ENCODE measurements at places on chromosomes 4 and X.

DNA sequence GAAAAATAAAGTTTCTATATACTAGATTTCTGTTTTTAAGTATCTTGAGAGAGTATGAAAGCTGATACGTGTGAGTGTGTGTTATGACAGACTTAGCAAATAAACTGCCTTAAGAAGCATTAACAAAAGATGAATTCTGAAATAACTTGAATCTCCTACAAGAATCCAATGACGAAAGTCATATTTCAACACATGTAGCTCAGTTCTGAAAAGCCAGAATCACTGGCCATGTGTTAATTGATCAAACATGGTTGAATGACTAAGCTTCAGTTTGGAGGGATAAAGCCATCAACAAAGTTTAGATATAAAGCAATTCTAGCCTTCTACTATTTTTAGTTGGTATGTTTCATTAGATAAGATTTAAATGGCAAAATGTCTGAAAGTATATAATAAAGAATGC is 88.5 kb upstream of the ETNPPL start:
- DNase-seq, result no peak

DNA sequence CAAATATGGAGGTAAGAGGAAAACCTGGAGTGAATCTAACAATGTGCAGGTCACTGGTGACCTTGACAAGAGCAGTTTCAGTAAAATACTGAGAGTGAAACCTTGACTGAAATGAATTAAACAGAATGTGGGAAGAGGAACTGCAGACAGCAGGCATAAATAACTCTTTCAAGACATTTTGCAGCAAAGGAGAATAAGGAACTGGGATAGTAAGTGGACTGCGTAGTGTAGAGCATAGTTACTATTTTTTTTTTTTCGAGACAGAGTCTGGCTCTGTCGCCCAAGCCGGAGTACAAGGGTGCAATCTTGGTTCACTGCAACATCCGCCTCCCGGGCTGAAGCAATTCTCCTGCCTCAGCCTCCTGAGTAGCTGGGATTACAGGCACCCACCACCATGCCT is 24.0 kb downstream of the RBMX start:
- no peak for DNase-seq

DNA sequence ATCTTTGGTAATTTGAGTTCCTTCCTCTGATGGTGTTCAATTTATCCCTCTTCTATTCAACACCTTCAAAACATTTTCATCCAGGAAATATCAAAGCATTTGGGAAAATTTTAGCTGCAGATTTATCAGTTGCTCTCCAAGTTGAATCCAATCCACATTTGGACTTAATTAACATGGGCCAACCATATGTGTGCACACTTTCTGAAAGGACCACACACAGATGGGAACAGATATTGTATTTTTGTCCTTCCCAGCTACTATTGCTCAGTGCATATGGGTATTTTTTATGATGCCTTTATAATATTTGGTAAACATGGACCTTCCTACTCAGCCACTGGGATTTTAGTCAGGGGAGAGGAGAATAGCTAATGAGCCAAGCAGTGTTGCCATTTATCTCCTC is 65.2 kb downstream of the GLRA2 start:
- DNase-seq, result no peak

GRCh38 chr4:128862608-128863311 is 53.3 kb downstream of the JADE1 start:
- DNase-seq, result no peak

GRCh38 chr4:114287079-114287696 is 307.7 kb upstream of the ARSJ start:
- DNase-seq, result no peak

- peak; percentile 12 for DNase-seq
These were observed 88.6 kb downstream of the CHRNA9 start for GRCh38 chr4:40423735-40424134.

DNA sequence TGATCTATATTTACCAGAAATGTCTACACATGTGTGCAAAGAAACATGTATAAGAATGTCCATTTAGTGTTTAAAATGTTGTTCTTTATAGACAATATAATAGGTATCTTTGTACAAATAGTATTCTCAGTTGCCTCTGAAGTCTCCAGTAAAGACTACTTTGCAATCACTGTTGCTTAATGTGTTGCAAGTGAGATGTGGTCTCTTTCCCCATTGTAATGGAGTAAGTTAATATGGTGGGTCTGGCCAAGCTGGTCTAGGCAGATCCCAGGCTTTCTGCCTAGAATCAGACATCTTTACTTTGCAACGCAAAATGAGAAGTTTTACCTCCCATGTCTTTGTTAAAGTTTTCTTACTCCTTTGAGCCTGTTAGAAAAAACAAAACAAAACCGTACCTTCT is 144.8 kb downstream of the GABRA3 start:
- no peak for DNase-seq

DNA sequence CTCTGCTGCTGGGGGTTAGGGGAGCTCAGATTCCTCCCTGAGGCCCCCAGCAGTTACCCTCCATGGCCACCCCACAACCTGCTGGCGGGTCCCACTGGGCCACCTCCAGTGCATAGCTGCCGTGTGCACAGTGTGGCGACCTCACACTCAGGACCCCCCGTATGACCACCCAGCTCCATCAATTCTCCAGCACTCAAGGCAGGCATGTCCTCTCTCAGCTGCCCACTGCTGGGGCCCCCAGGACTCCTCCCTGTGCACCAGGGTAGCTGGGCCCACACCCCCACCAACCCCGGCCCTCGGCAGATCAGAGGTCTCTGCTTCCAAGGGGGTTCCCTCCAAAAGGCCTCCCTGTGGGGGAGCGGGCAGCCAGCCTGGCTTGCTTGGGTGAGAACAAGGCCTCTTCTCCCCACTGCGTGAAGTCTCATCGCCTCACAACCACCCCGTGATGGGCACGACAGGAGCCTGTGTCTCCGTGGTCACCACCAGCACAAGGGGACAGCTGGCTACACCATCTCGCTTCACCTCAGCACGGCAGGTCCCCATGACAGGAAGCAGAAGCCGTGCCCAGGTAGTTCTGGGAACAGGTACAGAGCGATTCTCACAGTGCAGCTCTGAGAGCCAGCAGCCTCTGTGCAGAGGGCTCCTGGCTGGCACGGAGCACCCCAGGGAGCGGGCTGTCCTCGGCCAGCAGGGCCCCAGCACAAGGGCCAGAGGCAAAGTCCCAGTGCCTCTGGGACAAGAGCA is 4.6 kb upstream of the HAUS3 start:
- DNase-seq, result no peak

DNA sequence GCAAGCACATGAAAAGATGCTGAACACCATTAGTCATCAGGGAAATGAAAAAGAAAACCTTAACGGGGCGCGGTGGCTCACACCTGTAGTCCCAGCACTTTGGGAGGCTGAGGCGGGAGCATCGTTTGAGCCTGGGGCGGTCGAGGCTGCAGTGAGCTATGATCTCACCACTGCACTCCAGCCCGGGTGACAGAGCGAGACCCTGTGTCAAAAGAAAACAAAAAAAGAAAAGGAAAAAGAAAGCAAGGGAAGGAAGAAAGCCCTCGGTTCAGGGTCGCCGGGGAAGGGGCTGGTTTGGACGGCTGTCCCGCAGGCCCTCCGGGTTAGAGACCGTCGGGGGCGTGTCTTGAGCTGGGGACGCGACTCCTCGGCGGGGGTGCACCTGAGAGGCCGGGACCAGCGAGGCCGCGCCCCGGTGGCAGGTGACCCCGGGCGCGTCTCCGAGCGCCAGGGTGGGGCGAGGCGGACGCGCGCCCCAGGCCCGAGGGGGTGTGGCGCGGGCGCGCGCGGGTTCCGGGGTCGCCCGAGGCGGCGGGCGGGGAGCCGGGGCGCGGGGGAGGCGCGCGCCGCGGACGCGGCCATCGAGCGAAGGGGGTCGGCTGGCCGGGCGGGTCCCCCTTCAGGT is 478 bp upstream of the PLXNA3 start:
- no peak for DNase-seq

DNA sequence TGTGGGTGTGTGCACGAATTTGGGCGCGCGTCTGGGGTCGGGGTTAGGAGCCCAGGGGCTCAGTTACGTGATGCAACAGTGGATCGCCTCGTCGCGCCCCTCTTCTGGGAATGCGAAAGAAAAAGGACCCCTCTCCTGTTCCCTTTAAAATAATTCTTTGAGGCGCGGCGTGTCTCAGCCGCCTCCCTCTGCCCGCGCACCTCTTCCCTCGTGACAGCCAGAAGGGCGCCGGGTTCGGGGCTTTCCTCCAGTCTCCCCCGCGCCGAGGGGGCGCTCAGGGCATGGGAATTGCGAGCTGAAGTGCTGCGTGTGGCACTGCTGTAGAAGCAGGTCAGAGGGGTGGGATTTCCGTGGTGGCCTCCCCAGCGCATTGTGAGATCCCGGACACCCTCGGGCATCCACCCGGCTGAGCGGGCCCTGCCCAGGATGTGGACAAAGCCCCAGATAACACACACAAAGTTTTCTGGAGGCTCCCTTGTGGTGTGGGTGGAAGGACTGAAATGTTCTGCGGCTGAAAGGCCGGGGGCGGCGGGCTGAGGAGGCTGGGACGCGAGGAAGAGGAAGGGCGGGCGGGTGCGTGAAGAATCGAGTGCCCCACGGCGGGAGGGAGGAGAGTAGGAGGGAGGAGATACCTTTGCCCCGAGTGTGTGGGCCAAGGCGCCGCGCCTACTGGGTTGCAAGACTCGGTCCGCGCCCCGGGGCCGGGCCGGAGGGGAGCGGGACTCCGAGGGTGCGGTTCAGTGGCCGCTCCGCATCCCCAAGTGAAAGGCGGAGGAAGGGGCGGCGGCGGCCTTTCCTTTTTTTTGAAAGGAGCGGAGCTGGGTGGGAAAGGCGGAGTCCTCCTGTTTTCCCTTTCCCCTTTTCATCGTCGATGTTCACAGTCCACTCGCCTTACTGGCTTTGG is 752 bp downstream of the SEPTIN11 start:
- DNase-seq, result peak; percentile 8

Measured in A172 (cell line).